ENCODE measurements at places on chromosomes 5 and 9.

DNA sequence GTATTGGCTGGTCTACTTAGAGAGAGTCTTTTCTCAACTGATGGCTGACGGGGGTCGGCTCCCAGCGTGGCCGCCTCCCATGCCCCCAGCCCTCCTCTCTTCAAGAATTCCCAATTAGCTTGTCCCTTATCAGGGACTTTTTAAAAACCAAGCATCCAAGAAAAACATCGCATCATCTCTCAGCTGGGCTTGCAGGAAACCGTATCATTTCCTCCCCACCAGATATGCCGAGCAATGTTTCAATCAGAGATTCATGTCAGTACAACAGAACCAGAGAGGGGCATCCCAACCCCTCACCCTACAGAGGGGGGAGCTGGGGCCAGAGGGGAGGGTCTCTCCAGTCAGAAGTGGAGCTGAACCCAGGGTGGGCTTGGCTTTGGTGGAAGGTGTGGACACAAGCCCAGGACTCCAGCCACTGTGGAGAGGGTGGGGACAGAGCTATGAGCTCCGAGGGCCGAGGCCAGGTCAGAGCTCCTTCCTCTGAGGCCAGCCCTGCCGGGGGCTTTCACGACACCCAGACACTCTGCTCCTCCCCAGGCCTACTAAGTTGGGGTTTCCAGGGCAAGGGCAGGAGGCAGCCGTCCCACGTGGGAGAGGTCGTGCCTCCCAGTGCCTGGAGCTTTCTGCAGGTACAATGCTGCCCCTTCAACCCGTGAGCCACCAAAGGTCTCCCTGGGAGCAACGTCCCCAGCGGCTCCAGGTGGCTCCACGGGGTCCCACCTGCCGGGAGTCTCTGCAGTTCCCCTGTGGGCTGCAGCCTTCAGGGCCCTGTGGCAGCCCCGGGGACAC is 39.0 kb upstream of the TMEM250 start:
- no peak for DNase-seq

- no peak for DNase-seq
Measured at GRCh38 chr5:95045181-95045965, 239.5 kb downstream of the MCTP1 start.

DNA sequence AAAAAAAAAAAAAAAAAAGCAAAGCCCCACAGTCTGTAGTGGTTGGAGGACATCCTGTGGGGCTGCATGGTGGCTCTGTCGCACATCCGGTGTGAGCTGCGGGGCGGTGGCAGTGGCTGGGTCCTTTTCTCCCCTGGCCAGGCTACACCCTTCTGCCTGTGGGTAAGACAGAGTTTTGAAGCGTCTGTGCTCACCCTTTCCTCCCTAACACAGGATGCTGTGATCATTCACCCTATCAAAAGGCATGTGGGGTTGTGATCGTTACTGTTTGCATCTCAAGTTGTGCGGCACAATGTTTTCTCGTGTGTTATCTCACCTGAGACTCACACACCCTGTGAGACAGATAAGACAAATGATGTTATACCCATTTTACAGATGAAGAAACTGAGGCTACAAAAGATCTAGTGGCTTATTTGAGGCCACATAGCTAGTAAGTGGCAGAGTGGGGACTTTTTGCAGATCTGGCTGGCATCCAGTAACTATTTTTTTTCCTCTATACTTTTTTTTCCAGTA is 17.5 kb downstream of the IRF1 start:
- no peak for DNase-seq

DNA sequence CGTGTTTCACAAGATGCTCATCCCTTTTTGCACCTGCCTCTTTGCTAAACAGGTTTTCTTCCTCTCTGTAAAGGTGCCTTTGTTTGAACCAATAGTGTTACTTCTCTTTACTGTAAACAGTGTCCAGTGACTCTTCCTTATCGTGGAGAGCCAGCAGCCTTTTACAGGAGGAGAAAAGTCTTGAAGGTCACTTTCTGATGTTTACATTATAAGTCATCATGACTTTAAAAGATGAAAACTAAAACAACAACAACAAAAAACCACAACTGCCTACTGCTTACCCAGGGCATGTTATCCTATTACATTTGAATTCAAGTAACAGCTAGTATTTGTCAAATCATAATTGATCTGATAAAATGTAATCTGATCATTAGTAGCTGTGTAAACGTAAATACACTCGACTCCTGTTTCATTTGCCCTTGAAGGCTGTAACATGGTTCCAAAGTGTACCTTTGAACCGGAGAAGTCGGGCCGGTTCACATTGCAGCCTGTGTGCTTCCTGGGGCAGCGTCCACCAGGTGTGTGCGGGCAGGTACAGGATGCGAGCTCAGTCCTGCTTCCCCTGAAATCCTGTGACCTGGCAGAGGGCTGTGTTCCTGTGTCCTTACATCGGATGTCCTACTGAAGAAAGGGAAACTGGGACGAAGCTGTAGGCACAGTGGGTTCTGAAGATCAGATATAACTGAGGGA is 118.1 kb downstream of the C9orf152 start:
- no peak for DNase-seq

DNA sequence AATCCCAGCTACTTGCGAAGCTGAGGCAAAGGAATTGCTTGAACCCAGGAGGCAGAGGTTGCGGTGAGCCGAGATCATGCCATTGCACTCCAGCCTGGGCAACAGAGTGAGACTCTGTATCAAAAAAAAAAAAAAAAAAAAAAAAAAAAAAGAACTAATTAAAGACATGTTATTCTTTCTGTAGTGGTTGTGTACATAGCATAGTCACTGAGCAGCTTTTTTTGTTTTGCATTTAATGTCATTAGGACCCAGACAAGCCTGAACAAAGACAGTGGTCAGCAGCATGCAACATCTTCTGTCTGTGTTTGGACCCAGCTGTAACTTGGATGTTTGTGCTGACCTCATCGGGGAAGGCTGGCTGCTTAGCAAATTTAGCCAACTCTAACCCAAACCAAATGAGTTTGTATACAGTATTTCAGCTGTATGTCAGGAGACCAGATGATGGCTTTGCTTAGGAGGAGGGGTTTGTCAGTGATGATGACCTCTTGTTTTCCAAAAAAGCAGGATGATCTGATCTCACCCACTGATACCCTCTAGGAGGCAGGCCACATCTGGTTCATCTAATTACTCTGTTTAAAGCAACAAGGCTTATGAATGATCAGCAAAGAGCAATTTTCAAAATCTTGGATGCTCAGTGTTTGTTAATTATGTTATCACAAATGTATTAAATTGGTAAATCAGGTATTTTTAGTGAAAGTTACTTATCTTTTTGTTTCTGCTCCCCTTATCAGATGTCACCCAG is 39.5 kb downstream of the SNCAIP start:
- no peak for DNase-seq

- no peak for DNase-seq
Measured at GRCh38 chr9:94909250-94909894, 182.9 kb downstream of the AOPEP start.

DNA sequence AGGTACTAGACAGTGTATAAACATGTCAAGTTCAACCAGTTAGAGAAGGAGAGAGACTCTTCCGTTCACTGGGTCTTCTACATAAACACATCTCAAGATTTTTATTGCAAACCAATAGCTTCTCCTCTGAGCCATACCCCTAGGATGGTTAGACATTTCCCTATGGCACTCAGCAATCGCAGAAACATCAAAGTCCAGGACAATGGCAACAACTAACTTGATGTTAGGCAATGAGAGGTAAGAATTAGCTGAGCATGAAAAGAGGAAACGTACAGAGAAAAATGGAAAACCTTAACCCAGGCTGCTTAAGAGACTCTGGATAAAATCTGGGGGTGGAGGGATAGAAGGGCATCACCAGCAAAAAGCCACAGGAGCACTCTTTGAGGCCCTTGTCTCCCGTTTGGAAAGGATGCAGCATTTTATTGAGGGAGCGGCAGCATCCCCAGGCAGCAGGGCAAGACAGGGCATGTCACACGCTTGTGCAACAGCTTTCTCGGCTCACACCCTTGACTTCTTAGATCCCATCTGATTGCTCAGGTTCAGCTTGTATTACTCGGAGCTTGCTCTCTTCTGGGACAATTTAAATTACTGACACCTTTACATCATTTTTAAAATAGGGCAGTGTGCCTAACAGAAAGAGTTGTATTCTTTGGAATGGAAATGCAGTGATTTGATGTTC is 8.6 kb upstream of the PSAT1 start:
- DNase-seq = no peak

DNA sequence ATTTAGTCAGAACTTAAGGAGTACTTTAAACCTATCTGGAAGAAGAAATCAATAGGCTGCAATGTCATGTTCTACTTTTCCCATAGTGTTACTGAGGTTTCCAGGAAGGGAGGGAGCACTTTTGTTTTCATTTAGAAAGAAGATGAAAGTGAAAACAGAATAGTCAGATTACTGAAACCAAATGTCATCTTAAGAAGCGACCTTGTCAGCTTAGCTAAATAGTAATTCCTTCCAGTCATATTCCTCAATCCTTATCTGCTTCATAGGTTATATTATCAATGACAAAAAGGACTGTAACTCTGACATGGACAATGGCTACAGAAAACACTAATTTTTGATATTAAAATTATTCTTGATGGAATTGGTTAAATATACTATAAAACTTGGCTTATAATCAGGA is 27.7 kb downstream of the SAR1B start:
- DNase-seq = no peak

- no peak for DNase-seq
Measured at GRCh38 chr5:36073595-36074216, 7.0 kb upstream of the UGT3A2 start.

- DNase-seq = no peak
Measured at GRCh38 chr9:137531099-137531765, 19.0 kb downstream of the PNPLA7 start.

DNA sequence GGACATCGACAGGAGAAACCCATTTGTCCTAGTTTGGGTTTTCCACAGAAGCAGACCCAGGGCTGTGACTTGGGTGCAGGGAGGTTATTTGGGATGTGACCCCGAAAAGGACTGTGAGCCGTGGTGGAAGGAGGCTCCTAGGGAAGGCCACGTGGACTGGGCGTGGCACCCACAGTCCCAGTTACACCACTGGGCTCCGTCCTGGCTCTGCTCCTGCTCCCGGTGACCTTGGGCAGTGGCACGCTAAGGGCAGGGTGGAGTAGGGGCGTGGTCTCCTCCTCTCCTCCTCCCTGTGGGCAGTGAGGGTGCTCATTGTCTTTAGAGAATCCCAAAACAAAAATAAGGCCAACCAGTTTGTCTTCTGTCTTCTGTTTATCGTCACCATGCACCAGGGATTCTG is 190.1 kb downstream of the GADD45G start:
- no peak for DNase-seq

DNA sequence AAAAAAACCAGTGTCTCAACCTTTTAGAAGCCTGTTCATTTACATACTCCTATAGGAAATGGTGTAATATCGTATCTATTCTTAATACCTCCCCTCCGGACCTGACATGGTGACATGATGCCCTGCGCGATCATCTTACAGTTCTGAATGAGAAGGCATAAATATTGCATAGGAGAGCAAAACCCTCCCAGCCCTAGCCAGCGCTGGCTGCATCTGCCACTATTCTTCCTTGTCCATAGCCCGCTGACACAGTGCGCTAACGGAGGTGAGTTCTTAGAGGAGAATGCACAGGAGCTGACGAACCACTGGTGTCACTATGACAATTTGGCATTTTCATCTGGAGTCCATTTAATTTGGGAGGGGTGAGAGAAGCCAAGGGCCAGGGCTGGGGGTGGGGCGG is 290.1 kb downstream of the EFNA5 start:
- no peak for DNase-seq

DNA sequence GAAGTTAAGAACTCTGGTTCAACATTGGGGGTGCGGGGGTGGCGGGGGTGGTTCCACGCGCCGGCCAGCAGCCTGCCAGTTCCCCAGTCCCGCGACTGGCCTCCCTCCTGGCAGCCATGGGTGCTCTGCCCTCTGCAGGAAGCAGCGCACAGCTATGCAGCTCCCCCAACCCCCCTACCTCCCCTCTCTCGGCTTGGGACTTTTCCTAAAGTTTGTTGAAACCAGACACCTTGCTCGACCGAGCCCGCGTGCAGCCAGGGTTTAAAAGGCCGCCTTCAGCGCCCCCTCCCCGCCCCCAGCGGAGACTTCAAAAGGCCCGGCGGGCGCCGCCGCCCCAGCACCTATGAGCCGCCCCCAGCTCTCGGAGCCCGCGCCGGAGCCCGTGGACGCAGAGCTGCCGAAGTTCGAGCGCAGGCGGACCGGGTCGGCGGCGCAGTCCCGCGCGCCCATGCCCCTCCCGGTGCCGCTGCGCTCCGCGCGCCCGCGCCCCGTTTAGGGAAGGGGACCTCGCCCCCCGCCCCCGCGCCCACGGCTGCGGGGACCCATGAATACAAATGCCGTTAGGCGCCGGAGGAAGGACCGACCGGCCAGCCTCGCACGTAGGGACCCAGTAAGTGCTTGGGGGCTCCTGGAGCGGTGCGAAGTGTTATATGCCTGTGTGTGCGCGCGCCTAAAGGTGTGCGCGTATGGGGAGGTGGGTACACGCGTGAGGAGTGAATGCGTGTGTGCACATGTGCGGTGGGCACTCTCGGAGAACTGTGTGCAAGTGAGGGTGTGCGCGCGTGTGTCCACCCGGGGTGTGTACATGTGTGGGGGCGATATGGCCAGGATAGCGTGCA is 1.4 kb upstream of the COL27A1 start:
- DNase-seq = no peak

DNA sequence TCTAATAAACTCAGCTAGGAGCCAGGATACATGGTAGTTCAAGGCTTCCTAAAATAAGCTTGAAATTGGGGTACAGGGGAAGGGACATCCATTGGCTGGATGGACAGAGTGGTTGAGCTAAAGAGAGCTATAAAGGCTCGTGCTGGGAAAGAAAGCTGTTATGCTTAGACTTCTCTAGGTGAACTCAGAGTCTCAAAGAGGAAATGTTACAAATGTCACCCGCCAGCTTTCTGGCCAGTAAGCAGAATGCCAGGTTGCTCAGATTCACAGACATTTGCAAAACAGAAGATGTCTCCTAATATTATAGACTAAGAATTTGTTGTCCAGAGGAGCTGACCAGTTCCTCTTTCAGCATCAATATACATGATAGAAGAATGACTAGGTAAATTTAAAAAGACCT is 30.6 kb downstream of the STOM start:
- no peak for DNase-seq

GRCh38 chr5:64199425-64199824 is 33.8 kb downstream of the RNF180 start:
- no peak for DNase-seq

GRCh38 chr5:137570070-137570469 is 70.9 kb upstream of the SPOCK1 start:
- DNase-seq = no peak

- DNase-seq = no peak
Measured at GRCh38 chr5:25006237-25006636, 361.5 kb upstream of the CDH10 start.

DNA sequence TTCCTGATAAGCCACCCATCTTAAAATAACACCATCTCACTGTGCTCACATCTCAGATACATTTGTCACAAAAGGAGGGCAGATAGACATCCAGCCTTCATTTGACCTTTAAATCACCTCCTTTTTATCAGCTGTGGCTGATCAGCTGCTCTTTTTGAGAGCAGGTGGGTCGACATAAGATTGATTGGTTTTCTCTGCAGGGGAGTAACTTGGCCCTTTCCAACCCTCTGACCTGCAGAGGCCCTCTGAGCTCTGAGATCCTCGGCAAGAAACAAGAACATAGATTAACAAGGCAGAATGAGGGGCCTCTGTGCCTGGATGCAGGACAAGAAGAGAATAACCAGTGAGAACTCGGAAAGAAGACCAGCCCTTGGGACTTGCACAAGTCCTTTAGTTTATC is 33.5 kb upstream of the GLRA1 start:
- no peak for DNase-seq

GRCh38 chr9:126959336-126959735 is 44.8 kb downstream of the RALGPS1 start:
- no peak for DNase-seq
